ENCODE measurements at places on chromosomes 3 and 15.
A peak's percentile ranks its signal among the peaks of the same experiment; 100 is the strongest.

DNA sequence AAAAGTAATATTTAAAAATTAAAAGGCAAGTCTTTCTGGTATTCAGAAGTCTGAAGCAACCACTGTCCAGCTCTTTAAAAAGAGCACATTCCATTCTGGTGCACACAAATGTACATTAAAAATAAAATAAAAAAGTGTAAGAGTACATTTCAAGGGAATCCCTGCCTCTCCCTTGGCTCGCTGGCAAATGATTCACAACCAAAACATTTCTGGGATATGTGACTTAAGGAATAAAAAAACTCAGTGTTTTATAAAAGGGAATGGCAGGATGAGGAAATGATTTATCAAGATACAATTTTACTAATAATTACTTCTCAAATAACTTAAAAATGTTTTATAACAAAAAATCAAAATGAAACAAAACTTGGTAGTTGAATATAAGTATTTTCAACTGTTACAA, 23.8 kb upstream of the ANXA2 start:
- no peak for DNase-seq

GRCh38 chr3:58358092-58358491, 25.4 kb downstream of the PXK start:
- no peak for DNase-seq

DNA sequence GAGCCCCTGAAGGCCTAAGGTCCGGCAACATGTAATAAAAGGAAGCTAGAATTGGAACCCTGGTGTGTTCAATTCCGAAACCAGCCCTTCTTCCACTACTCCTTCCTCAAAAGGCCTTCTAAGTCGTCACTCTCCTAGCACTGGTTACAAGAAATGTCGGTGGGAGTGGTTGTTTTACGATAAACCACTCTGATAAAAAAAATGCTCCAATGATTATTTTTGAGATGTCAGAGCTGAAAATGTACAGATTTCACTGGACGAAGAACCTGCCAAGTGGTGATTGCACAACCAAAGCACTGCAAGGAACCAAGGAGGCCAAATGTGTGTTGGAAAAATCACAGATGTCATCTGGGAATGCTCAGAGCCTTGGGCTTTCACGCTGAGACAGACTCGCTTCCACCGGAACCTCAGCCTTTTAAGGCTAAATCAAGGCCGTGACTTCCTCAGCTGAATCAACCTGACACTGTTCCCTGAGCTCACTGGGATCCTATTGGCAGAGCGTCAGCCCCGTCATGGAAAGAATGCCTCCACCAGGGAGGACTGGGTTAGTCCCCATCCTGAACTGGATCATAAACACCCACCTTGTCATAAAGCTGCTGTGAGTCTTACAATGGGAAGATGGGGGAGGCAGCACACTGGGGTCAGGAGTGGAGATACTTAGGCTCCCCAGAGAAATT, 108.1 kb upstream of the THBS1 start:
- DNase-seq = no peak

DNA sequence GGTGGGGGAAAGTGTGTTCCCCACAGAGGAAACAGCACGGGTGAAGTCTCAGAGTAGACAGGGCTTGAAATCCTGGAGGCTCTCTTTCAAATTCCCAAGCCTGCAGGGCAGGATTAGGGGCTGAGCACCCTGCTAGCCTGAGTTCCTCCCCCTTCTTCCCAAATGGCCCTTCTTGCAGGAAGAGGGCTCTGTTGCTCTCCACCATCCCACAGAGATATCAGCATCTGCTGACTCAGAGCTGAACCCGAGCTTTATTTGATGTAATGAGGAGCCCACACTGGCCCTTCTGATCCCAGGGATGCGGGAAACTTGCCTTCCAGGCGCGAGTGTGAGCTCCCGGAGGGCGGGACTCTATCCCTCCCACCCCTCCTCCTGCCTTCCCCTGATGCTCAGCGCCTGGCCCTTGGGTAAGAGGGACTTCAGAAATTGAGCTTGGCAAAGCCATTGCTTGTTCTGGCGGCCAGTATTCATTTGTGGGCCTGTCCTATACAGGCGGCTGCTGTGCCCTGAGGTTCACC, 1.4 kb upstream of the STRA6 start:
- peak; percentile 45 for DNase-seq

DNA sequence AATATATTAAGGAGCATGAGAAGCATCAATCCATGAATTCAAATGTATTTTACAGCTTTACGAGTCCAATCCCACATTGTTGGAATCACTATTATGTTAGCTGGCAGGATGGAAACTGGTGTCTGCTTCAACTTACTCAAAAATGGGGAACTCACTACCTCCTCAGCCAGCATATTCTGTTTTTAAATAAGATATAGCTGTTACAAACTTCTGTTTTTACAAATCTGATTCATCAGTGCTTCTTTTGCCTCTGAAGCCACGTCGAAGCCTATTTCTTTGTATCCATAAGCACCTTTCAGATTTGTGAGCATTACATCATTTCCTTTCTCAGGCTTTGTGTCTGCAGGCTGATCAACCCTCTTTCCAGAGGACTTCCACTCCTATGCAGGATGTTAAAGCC, 105.9 kb downstream of the TPRG1 start:
- no peak for DNase-seq

DNA sequence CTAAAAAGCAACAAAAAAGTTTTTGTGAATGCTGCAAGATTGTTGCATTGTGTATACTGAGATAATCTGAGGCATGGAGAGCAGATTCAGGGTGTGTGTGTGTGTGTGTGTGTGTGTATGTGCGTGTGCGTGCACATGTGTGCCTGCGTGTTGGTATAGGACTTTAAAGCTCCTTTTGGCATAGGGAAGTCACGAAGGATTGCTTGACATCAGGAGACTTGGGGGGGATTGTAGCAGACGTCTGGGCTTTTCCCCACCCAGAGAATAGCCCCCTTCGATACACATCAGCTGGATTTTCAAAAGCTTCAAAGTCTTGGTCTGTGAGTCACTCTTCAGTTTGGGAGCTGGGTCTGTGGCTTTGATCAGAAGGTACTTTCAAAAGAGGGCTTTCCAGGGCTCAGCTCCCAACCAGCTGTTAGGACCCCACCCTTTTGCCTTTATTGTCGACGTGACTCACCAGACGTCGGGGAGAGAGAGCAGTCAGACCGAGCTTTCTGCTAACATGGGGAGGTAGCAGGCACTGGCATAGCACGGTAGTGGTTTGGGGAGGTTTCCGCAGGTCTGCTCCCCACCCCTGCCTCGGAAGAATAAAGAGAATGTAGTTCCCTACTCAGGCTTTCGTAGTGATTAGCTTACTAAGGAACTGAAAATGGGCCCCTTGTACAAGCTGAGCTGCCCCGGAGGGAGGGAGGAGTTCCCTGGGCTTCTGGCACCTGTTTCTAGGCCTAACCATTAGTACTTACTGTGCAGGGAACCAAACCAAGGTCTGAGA, 4.7 kb downstream of the BHLHE40 start:
- no peak for DNase-seq

DNA sequence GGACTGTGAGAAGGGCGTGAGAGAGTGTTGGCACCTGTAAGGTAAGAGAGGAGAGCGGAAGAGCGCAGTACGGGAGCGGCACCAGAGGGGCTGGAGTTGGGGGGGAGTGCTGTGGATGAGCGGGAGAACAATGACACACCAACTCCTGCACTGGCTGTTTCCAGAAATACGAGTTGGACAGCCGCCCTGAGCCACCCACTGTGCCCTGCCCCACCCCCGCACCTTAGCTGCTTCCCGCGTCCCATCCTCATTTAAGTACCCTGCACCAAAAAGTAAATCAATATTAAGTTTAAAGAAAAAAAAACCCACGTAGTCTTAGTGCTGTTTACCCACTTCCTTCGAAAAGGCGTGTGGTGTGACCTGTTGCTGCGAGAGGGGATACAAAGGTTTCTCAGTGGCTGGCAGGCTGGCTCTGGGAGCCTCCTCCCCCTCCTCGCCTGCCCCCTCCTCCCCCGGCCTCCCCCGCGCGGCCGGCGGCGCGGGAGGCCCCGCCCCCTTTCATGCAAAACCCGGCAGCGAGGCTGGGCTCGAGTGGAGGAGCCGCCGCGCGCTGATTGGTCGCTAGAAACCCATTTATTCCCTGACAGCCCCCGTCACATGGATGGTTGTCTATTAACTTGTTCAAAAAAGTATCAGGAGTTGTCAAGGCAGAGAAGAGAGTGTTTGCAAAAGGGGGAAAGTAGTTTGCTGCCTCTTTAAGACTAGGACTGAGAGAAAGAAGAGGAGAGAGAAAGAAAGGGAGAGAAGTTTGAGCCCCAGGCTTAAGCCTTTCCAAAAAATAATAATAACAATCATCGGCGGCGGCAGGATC, at the start of gene SOX2:
Gene SOX2, plus strand, starts transcription at position 601 of the 811 bp plus-strand sequence. CDS start 436 bp downstream, outside the sequence.
- peak; percentile 66 for DNase-seq

DNA sequence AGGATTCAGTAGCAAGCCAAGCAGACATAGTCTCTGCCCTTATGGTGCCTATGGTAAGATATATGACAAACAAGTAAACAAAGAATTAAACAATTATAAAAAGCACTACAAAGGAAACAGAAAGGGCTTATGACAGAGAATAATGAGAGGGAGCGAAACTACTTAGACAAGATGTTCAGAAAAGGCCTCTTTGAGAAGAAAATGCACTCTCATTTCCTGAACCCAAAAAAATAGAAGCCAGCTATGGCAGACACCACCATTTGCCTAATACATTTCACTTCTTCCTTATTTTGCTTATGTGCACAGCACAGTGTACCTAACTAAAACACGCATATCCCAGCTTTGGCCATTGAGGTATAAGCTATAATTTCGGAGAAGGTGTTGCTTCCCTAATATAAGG, 465.5 kb upstream of the PPP2R3A start:
- no peak for DNase-seq

GRCh38 chr3:100129941-100130340, 15.6 kb upstream of the FILIP1L start:
- DNase-seq = no peak

DNA sequence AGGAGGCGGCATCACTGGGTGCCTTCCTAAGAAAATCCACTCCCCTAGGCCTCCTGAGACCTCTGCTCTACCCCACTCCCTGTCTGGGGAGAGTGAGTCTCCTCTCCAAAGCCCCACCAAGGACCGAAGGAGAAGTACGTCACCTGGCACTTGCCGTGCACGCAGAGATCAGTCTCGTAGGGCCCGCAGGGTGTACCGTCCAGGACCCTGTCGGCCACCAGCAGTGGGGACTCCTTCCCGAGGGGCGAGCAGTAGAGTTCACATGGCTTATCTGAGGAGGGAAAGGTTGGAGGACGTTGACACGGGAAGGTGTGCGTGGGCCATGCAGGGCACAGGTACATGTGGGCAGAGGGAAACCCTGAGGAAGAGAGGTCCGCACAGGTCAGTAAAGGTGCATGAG, 232.9 kb downstream of the ADAMTS17 start:
- DNase-seq = no peak

DNA sequence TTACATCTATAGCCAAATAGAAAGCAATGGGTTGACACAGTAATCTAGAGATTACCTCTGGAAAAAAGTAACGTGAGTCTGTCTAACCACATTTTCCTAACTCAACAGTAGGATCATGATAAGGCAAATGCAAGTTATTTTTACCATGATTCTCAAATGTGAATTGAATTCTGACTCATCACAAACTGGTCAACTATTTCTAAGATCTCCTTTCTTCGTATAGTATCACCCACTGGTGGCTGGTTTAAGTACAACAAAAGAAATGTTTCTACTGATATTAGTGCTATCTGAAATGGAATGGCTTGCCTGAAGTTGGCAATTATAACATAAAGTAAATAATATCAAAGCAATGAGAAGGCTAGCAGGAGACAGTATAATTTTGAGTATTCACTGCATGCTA, 102.2 kb downstream of the ABI3BP start:
- no peak for DNase-seq

DNA sequence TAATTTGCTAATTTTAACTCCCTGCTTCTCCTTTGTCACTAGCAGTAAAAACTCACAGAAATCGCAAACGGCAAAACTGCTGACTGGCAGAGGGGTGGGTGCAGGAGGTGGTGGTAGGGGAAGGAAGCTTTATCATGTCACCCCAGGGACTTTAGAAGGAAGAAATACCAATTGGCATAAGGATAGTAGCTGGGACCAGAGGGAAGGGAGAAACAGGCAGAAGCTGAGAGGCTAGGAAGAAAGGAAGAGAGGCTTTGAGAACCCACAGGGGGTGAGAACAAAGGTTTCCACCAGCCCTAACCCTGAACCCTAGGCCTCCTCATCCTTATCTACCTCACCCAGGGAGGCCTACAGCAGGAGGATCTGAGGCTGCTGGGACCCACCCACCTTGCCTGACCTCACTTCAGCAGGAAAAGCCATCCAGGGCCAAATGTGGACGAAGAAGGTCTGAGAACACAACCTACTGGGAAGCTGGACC, 10.7 kb downstream of the ITGB5 start:
- DNase-seq = no peak

DNA sequence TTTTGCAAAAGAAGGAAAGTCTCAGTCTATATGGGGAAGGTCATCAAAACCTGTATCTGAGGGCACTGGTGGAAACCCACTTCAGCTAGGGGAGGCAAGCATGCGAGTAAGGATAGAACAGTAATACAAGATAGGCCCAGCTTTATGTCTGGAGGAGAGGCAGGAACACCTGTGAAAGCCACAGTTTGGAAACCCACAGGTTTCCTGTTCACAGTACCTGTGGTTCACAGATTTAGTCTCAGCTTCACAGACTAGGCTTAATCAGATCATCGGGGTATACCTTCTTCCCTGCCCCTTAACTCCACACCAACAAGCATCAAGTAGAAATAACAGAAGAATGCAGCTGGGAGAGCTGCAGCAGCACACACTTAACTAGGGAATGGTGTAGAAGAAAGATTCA, 36.2 kb downstream of the C2CD4B start:
- no peak for DNase-seq

Data from DMS79 treated with DMSO at 0.1 percent for 48 hours (cell line).